ENCODE measurements at places on chromosomes 6 and 20.

DNA sequence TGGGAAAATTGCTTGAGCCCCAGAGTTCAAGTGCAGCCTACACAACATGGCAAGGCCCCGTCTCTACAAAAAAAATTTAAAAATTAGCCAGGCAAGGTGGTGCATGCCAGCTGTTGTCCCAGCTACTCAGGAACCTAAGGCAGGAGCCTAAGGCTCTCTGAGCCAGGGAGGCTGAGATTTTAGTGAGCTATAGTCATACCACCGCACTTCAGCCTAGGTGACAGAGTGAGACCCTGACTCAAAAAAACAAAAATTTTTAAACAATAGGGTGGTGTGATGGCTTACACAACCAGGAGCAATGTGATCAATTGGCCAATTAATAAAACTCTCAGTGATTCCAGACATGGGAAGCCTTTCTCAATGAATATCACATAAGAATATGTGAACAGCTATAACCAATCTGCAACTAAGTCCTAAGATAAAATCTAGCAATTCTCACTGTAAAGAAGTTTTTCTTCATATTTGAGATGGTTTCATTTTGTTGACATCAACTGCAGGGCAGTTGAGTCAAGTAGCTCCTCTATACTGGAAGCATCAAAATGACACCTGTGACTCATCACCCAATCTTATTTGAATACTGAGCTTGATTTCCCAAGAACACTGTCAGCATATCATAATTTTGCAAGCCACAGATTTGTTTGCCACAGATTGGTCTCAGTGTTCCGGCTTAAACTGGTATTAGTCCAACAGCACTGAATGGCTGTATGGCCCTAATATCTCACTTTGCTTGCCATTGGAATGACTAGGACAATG lies 169.0 kb upstream of the GJE1 start:
- no peak for DNase-seq

GRCh38 chr6:97292671-97293070 lies 9.7 kb upstream of the MMS22L start:
- no peak for DNase-seq

GRCh38 chr6:137845460-137845859 lies 21.6 kb upstream of the TNFAIP3 start:
- DNase-seq = no peak

DNA sequence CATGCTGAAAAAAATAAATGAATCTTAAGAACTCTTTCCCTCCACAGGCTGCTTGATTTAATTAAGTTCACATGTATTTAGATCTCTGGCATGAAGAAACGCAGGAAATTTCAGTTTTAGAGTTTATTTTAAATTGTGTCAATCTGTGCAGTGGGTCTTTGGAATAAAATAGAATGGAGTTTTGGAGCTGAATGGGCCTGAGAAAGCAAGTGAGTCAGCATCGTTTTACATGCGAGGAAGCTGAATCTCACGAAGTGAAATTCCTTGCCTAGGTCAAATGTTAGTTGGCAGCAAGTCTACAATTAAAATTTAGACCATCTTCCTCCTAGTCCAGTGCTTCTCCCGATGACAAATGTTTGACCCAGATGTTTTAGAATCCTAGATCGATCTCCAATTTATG lies 22.4 kb downstream of the MAP7 start:
- no peak for DNase-seq

GRCh38 chr6:137949686-137950390 lies 82.8 kb downstream of the TNFAIP3 start:
- DNase-seq = no peak

- DNase-seq = no peak
Measured at GRCh38 chr6:42514745-42515144, 49.1 kb upstream of the UBR2 start.

DNA sequence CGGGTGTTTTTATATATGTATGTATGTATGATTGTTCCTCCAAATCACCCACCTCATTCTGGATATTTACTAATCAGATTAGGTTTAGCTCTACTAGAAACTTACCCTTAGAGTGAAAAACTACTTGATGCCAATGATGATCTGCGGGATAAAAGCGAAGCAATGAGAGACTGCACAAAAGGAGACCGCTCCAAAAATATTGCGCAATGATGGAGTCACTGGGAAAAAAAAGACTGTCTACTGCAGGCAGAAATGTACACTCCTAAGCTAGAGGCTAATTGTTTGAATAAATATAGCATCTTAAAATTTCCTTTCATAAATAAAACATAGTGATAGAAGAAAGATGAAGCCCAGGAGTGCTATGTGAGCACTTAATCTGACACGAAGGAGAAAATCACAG lies 7.3 kb downstream of the RAB32 start:
- no peak for DNase-seq

DNA sequence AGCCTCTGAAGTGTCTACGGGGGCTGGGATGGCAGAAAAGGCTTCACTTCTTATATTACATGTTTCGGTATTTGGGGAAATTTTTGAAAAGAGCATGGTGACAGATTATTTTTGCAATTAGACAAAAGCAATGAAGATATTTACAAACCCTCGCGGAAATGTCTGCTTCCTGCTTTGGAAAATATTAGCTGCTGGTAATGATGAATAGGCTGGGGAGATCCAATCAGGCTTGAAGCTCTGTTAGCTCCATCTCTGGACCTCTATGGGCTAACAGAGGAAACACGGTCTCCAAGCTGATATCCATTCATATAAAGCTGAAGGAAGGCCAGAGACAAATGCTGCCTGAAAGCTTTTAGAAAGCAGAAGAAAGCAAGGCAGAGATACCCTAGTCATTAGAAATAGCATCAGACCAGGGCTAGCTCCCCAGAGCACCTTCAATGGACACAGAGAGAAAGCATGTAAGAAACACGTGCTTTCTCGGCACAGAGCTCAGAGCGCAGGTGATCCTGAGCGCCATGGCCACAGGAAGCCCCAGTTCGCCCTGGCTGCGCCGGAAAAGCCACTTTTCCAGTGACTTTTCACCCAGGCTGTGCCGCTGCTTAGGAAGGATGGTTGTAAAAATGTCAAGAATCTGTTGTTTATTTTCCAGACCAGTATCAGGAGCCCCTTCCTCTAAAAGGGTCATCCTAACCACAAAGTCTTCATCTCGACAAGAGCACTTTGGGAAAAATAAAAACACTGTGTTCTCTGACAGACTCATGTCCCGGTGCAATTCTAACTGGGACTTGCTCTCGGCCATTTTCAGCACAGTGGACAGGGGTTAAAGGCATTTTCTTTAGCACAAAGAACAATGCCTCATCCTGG lies 68.5 kb upstream of the NFATC2 start:
- no peak for DNase-seq

GRCh38 chr6:6379573-6379972 lies 59.1 kb upstream of the F13A1 start:
- DNase-seq = no peak

GRCh38 chr6:101195588-101195987 lies 197.9 kb upstream of the GRIK2 start:
- DNase-seq = no peak

DNA sequence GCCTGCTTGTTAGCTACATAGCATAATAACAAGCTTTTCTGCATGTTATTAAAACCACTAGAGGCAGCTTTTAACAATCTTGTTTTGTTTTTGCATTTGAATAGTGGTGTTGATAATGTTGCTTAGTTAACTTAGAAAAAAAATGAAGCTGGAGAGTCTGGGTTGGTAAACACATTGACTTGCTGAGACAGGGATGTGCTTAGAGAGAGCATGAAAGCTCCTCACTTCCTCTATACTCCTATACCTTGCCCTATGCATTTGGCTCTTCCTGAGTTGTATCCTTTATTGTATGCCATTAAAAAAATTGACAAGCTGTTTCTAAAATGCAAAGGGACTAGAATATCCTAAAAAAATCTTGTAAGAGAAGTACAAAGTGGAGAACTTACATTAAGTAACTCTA lies 13.6 kb downstream of the FAM83B start:
- DNase-seq = no peak

- DNase-seq = peak; percentile 11
Measured at GRCh38 chr20:4091490-4092479, 76.4 kb upstream of the RNF24 start.

DNA sequence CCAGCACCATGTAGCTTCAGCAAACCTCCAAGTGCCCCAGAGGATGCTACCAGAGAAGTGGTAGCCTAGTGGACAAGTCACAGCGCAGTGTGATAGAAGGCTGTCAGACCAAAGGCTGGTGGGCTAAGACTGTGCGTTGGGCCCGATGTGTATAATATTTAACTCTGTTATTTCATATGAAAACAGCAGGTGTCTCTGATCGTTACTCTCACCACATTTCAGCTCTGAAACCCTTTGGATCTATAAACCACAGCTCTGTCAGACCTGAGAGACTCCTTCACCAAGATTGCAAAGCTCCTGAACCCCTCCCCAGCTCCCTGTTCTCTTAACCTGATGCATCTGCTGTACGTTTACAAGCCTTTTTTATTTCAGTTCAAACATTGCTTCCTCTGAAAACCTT lies 43.8 kb downstream of the ISM1 start:
- no peak for DNase-seq

- DNase-seq = no peak
Measured at GRCh38 chr20:15200147-15200565, 862.7 kb upstream of the FLRT3 start.

All from T-cell (primary cell).